ENCODE measurements at places on chromosomes 6 and 20.

GRCh38 chr6:17096096-17096495 lies 5.8 kb upstream of the STMND1 start:
- no peak overlapping the region for H3K4me3 ChIP-seq
- H3K27me3 ChIP-seq: peaks cover 17% of the 10 kb centered on the region
- no peaks in the 10 kb centered on the region for H3K4me1 ChIP-seq
- H3K27ac ChIP-seq: no peak overlapping the region

DNA sequence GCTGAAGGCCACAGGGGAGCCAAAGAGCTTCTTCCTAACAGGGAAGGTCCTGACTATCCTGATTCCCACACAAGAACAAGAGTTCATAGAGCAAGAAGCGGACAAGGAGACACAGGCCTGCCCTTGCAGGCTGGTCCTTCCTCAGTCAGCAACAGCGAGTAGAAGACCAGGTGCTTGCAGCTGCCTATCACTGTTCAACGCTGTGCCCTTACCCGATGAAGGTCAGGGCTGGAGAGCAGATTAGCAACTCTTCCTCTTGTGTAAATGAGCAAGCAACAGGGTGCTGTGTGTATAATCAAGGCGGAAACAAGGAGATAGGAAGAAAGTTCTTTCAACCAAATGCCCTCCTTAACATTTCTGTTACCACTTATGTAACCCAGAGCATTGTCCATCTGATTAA lies 115.3 kb upstream of the SPACA1 start:
- H3K4me1 ChIP-seq: peaks cover 2% of the 10 kb centered on the region
- H3K36me3 ChIP-seq: no peaks in the 10 kb centered on the region
- no peak for DNase-seq
- peaks cover 14% of the 10 kb centered on the region for H3K27me3 ChIP-seq
- H3K4me3 ChIP-seq: no peak overlapping the region

DNA sequence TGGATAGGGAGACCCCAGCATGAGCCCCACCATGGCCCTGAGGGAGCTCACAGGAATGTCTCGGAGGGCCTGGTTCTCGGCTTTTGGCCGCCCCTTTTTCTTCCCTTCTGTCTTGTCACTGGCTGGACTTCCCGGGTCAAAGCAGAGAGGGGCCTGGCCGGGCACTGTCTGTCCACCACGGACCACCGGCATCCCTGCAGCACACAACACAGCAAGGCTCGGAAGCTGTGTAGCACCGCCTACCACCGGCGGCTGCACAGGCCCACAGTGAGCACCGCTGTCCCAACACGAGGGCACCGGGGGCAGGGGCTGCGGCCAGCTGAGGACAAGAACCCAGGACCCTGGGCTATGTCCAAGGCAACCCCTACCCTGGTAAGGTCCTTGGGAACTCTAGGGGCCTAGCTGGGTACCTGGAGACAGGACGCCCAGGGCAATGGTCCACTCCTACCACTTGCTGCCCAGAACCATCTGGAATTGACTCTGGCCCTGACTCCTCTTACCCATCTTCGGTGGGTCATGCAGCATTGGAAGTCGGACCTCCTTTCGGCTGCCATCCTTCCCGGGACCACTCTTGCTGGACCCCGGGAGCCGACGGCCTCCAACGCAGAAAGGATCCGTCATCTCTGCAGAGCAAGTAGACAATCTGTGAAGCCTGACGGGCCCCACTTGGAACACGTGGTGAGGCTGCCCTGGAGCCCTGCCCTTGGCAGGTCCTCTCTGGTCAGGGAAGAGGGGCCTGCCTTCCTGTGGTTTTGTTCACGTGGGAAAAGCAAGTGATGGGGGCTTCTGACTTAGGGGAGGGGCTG lies 2.2 kb downstream of the ZNF512B start:
- H3K36me3 ChIP-seq: peaks cover 31% of the 10 kb centered on the region
- H3K27ac ChIP-seq: no peak overlapping the region
- H3K4me1 ChIP-seq: peaks cover 9% of the 10 kb centered on the region
- DNase-seq: no peak
- no peaks in the 10 kb centered on the region for H3K27me3 ChIP-seq

DNA sequence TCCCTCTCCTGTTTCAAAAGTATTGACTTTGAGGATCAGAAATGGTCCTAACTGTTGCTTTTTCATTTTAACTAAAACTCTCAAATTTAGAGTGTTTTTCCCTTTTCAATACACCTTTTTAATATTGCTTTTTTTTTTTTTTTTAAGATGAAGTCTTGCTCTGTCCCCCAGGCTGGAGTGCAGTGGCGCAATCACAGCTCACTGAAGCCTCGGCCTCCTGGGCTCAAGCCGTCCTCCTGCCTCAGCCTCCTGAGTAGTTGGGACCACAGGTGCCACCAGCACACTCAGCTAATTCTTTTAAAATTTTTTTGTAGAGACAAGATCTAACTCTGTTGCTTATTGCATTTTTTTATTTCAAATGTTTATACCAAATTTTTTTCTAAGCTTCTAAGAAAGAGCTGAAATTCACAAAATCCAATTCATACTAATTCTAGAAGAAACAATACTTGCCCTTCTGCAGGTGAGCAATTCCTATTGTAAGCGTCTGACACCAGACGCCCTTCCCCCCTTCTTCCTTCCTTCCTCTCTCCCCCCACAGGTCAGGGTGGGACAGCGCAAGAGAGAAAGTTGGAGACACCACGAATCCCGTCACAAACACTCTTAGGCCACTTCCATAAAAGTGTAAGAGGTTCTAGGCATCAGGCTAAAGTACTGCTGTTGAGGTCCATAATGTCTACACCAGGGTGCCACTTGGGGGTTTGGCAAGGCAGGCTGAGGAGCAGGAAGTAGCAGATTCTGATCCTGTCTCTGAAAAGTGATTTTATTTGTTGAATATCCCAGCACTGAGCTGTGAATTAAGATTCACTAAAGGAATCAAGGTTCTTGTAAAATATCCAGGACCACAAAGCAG lies 12.8 kb downstream of the DLL1 start:
- peaks cover 11% of the 10 kb centered on the region for H3K4me1 ChIP-seq
- H3K27me3 ChIP-seq: peaks cover 57% of the 10 kb centered on the region
- H3K4me3 ChIP-seq: no peak overlapping the region
- no peaks in the 10 kb centered on the region for H3K36me3 ChIP-seq

DNA sequence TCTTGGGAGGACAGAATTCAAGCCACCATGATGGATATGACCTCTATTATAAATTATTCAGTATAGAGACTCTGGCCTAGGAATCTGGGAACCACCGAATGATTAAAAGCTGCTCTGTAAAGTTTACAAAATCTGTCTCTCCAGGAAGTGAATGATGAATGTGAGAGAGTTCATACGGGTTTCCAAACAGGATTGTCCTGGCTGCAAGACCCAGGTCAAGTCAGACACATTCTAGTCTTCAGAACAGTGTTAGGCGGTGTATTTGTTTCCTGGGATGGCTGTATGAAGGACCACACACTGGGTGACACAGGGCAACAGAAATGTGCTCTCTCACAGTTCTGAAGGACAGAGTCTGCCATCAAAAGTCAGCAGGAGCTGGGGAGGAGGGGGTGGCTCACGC lies 222.4 kb downstream of the ZNF217 start:
- peaks cover 3% of the 10 kb centered on the region for H3K4me1 ChIP-seq
- no peak overlapping the region for H3K4me3 ChIP-seq
- H3K36me3 ChIP-seq: no peaks in the 10 kb centered on the region
- DNase-seq: no peak
- no peak overlapping the region for H3K27ac ChIP-seq
- no peaks in the 10 kb centered on the region for H3K27me3 ChIP-seq

- no peaks in the 10 kb centered on the region for H3K27me3 ChIP-seq
- no peak for DNase-seq
- no peak overlapping the region for H3K27ac ChIP-seq
- H3K36me3 ChIP-seq: no peaks in the 10 kb centered on the region
- H3K4me3 ChIP-seq: no peak overlapping the region
- peaks cover 4% of the 10 kb centered on the region for H3K4me1 ChIP-seq
Observed at GRCh38 chr20:62764156-62764935, 31.9 kb upstream of the MRGBP start.

GRCh38 chr6:13763740-13764381 lies 50.5 kb downstream of the MCUR1 start:
- H3K36me3 ChIP-seq: peaks cover 2% of the 10 kb centered on the region
- no peaks in the 10 kb centered on the region for H3K27me3 ChIP-seq
- peak; percentile 15 for DNase-seq
- H3K4me3 ChIP-seq: peak overlapping the region; percentile 27

GRCh38 chr20:49937027-49937929 lies 1.1 kb downstream of the RNF114 start:
- H3K27me3 ChIP-seq: no peaks in the 10 kb centered on the region
- no peak for DNase-seq
- H3K36me3 ChIP-seq: peaks cover 20% of the 10 kb centered on the region
- peaks cover 36% of the 10 kb centered on the region for H3K4me1 ChIP-seq
- peak overlapping the region; percentile 95 for H3K4me3 ChIP-seq
- peak overlapping the region; percentile 89 for H3K27ac ChIP-seq

DNA sequence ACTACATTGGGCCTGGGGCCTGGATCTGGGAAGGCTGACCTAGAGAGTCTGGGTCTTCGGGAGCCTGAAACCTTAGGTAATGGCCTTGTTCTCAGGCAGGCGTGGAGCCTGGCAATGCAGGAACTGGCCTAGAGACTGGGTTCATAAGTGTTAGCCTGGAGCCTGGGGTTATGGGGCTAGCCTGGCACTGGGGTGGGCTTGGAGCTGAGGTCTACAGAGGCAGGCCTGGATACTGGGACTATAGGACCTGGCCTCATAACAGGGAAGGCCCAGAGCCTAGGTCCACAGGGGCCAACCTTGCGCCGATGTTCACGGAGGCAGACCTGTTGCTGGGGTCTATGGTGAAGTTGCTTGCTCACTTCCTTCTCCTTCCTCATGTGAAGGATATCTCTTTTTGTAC lies 843.8 kb upstream of the GJE1 start:
- DNase-seq: no peak
- H3K36me3 ChIP-seq: no peaks in the 10 kb centered on the region

DNA sequence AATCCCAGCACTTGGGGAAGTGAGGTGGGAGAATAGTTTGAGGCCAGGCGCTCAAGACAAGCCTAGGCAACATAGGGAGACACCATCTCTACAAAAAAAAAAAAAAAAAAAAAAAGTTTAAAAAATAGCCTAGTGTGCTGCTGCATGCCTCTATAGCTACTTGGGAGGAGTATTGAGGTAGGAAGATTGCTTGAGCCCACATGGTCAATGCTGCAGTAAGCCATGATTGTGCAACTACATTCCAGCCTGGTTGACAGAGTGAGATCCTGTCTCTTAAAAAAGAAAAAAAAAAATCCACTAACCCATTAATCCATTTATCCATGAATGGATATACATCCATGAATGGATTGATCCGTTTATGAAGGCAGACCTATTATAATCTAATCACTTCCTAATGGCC lies 1064.6 kb upstream of the EYS start:
- DNase-seq: no peak
- no peak overlapping the region for H3K27ac ChIP-seq
- no peak overlapping the region for H3K4me3 ChIP-seq
- no peaks in the 10 kb centered on the region for H3K36me3 ChIP-seq
- no peaks in the 10 kb centered on the region for H3K4me1 ChIP-seq

Measured in T-helper 2 cell treated with Interferon-gamma antibody and Interleukin-4, amounts not matched to agents 5 μg/mL and 100 μg/mL, for 36 hours (primary cell).